ENCODE measurements at places on chromosomes 5 and 9.

GRCh38 chr5:57432876-57433275 lies 49.7 kb downstream of the ACTBL2 start:
- DNase-seq, result no peak

GRCh38 chr5:97548739-97549080 lies 365.7 kb upstream of the RIOK2 start:
- no peak for DNase-seq

- DNase-seq, result no peak
Measured at GRCh38 chr9:93132287-93132927, 1.6 kb downstream of the NINJ1 start.

GRCh38 chr5:12777342-12777741 lies 873.1 kb upstream of the CTNND2 start:
- no peak for DNase-seq

DNA sequence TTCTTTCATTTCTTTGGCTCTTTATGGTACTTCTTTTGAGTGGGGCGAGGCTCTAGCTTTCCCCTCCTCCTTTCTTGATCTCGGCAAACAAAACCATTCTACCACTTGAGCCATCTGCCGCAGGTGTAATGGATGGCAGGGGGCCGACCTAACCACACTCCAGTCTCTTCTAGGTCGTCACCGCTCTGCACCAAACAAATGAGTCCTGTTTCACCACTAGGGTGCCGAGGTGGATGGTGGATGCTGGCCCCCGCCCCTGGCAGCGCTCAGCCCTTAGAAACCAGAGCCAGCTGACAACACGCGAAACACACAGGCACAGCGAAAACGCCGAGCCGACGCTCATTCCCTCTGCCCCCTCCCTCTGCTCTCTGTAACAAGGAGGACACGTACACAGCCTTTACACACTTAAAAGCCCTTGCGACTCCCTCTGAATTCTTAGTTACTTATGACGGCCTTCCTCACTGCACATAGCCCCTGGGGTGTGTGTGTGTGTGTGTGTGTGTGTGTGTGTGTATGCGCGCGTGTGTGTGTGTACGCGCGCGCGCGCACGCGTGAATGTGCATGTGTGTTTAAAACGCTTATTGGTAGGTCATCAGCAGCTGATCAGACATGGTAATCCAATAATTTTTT lies 199.4 kb downstream of the MEF2C start:
- DNase-seq, result no peak

DNA sequence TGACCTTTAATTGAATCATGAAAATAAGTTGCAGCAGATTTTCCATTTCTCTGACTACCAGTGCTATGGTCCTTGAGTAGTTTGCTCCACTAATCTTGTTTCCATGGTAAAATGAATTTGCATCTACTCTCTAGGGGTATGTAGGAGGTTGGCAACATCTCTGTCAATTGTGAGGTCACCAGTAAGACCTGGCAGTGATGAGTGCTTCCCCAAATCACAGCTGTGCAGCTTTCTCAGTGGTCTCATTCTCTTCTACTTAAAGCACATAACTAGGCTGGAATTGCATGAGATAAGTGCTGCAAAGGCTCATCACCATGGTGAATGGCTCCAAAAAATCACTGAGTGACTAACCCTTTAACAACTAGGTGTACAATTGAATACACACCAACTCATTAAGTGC lies 36.3 kb downstream of the ADAMTS19 start:
- DNase-seq, result no peak

DNA sequence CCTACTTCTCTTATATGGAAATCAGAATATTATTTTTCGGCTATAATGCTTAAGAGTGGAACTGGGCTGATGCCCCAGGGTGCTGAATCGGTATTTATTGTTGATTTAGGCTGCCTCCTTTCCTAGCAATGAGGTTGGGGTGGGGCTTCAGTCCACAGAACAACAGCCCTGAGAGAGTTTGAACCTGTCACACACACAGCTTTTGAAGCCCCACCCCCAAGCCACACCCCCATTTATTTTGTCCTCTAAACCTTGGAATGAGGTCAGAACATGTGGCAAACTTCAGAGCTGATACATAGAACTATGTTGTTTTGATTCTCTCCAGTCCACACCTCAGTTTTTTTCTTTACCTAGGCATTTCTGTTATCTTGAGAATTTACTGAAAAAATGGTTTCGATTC lies 51.7 kb upstream of the CAMK4 start:
- DNase-seq, result no peak

All from stimulated activated CD8-positive, alpha-beta memory T cell treated with anti-CD3 and anti-CD28 coated beads, Interleukin-15, amount 100 ng/mL, for 24 hours (primary cell).